ENCODE measurements at places on chromosomes 5 and 9.

DNA sequence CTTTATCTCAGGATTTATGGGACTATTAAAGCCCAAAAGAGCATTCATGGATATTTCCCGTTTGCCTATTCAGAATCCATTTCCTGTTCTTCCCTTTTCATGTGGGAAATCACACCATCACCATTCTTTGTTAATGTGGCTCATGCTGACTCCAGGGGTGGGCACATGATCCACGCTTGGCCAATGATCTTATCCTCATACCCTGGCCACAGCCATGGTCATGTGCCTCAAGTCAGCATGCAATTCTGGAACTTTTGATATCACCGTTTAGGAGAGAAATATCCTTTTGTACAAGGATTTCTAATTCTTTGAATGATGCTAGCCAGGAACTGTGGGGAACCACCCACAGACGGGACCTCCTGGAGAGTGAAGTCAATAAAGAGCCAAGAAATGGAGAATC lies 272.2 kb downstream of the PRELID2 start:
- DNase-seq, result no peak

- no peak for DNase-seq
Observed at GRCh38 chr5:36576721-36577120, 29.7 kb upstream of the SLC1A3 start.

GRCh38 chr9:123424552-123425225 lies 68.7 kb downstream of the CRB2 start:
- no peak for DNase-seq

DNA sequence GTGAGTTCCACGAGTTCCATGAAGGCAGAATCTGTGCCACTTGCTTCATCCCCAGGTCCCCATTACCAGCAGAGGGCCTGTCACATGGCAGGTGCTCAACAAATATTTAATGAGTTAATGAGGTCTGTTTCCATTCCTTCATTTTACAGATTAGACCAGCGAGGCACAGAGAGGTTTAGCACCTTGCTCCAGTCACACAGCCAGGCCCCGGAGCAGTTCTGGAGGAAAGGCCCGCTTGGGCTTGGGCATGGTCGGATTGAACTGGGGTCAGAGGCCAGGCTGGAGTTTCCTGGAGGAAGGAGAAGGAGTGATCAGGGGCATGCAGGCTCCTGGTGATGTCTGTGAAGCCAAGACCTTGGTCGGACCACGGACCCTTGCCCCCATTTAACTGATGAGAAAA lies 4.0 kb upstream of the ST6GALNAC4 start:
- DNase-seq, result no peak

DNA sequence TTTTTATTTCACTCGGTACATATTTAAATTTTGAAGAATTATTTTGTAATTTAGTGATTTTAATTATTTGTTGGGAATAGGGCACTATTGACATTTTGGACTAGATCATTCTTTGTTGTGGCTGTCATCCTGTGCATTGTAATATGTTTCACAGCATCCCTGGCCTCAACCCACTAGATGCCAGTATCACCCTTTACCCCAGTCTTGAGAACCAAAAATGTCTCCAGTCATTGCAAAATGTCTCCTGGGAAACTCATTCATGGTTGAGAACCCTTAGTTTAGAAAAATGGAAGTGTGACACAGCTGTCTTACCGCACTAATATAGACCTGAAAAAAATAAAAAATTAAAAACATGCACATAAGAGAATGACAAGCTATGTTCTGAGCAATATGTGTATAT lies 88.4 kb upstream of the CCDC152 start:
- DNase-seq, result no peak

GRCh38 chr9:109264877-109265587 lies 55.8 kb downstream of the EPB41L4B start:
- DNase-seq, result peak; percentile 37

DNA sequence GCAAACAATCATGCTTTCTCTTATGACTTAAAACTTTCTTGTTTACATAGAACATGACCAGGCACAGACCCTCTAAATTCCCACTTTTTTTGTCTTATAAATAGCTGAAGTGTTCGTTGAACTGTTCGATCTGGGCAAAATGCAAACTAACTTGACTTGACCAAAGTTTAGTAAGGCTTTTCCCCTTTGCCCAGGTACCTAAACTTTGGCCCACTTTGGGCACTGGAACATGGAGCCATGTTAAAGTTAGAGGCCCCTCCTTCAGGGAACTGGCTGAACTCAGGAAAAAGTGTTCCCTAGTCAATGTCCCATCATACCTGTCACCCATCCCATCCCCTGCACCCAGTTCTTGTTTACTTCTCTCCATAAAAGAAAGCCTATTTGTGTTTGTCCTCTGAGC lies 9.4 kb upstream of the AMACR start:
- DNase-seq, result no peak

GRCh38 chr5:138601444-138601843 lies 26.2 kb upstream of the HSPA9 start:
- peak; percentile 66 for DNase-seq

- DNase-seq, result no peak
Observed at GRCh38 chr9:134423749-134424148, 97.5 kb downstream of the RXRA start.

DNA sequence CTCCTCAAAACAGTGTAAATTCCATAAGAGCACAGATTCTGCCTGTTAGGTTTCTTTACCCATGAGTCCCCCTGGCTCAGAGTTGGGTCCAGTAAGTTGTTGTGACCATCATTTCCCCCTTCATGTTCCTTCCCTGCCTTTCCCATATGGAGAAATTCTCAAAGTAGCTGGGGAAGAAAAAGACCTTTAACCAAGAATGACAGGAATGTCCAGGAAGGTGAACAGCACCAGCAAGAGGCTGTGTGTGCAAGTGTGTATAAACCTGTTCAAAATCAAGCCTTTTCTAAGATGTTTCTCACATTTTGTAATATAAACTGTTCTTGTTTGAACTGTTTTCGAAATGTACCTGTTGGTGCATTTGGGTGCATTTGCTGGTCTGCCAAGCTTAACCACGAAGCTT lies 238.2 kb downstream of the SLIT3 start:
- no peak for DNase-seq

- peak; percentile 66 for DNase-seq
Observed at GRCh38 chr5:16791036-16791705, 144.9 kb downstream of the MYO10 start.

DNA sequence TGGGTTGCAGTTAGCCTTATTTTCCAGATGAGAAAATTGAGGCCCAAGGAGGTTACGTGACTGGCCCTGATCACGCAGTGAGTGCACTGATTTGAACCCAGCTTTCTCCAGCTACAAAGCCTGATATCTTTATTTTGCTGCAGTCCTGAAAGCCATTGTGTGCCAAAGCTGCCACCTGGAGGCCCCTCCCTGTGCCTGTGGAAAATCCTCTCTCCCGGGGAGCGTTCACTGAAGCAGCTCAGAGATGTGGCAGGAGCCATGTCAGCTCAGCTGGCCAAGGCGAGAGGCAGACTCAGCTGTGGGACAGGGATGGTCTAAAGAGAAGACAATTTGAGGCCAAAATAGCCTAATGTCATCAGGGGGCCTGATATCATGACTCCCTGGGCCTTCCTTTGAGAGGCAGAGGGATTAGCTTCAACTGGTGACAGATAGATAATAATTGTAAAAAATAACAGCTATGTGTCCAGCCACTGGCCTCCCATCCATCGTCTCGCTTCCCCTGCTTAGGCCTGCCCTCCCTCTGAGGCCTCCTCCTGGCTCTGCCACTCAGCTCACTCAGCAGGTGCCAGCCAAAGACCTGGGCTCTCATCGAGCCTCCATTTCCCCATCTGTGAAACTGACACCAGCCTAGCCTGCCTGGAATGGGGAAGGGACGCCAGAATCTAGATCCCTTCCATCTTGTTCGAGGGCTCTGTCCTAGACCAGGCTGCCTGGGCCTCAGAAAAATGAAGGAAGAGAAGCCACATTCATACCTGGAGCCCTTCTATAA lies 74.3 kb upstream of the GGTA1 start:
- no peak for DNase-seq

GRCh38 chr5:110441035-110441434 lies 285.4 kb downstream of the TMEM232 start:
- no peak for DNase-seq
